Fibroblast of lung (primary cell): ENCODE measurements at places on chromosomes 12 and 14. TPM values are rescaled to one million over a fixed set of nuclear protein-coding genes. Genes with fewer than 3 reads are reported as not detected.
A peak's percentile ranks its signal among the peaks of the same experiment; 100 is the strongest.

CDKL1 gene
- 14.1 and 22.8 TPM in 2 replicates for total RNA-seq

GRCh38 chr12:92036771-92037453 is 108.7 kb downstream of the BTG1 start:
- no peak overlapping the region for H3K27ac ChIP-seq
- peak; percentile 86 for DNase-seq
- no peaks in the 10 kb centered on the region for H3K36me3 ChIP-seq

- H3K4me3 ChIP-seq, result no peak overlapping the region
- H3K36me3 ChIP-seq, result no peaks in the 10 kb centered on the region
- H3K4me1 ChIP-seq, result no peaks in the 10 kb centered on the region
- no peak overlapping the region for H3K27ac ChIP-seq
Observed at GRCh38 chr12:89540586-89540985, 14.7 kb upstream of the POC1B start.

DNA sequence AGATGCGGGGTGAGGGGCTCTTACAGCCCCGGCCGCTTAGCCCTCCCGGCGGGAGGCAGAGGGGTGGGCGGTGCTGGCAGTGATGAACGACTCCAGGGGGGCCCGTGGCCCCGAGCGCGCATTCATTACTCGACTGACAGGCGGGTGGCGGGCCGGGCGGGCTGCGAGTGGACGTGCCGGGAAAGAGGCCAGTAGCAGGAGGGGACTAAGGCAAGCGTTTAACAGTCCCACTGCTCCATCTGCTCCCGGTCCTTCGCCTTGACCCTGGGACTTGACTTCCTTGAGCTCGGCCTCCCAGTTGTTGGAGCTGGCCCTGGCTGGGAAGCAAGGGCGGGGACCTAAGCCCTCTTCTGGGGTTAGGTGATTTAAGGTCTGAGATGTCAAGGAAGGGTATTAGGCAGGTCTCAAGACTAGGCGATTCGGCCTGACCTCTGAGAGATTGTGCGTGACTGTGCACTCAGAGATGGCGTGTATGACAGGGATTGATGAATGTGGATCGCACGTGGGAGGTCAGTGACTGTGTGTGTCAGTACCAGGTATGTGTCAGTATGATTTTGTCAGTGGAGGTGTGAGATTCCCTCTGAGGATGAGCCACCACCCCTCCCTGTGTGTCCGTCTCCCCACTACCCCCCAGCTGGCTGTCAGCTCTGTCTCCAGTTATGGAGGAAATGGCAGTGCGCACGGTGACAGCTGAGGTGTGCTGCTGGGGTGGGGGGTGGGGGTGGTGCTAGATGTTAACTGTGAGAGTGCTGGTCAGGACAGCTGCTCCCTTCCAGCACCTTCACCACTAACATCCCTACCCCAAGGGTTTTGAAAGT is 3.6 kb upstream of the DNAJC22 start:
- H3K4me3 ChIP-seq, result peak overlapping the region; percentile 41
- H3K27ac ChIP-seq, result no peak overlapping the region
- peaks cover 25% of the 10 kb centered on the region for H3K4me1 ChIP-seq
- DNase-seq, result no peak
- no peaks in the 10 kb centered on the region for H3K36me3 ChIP-seq

SERPINA12 gene
- total RNA-seq, result not detected in 2 replicates

- no peaks in the 10 kb centered on the region for H3K27me3 ChIP-seq
- no peak overlapping the region for H3K27ac ChIP-seq
- no peaks in the 10 kb centered on the region for H3K36me3 ChIP-seq
- peak overlapping the region; percentile 65 for H3K4me3 ChIP-seq
- no peaks in the 10 kb centered on the region for H3K4me1 ChIP-seq
Observed at GRCh38 chr12:124994437-124994975, 1.1 kb downstream of the BRI3BP start.

TBC1D30 gene
- 0.26 and 0.66 TPM in 2 replicates for total RNA-seq

GRCh38 chr14:28770630-28771029 is 4.0 kb downstream of the FOXG1 start:
- no peak for DNase-seq
- H3K4me1 ChIP-seq, result no peaks in the 10 kb centered on the region
- no peaks in the 10 kb centered on the region for H3K36me3 ChIP-seq
- H3K27me3 ChIP-seq, result peaks cover 58% of the 10 kb centered on the region

GRCh38 chr14:90412058-90412457 is 15.2 kb downstream of the CALM1 start:
- H3K27ac ChIP-seq, result no peak overlapping the region
- H3K36me3 ChIP-seq, result no peaks in the 10 kb centered on the region
- no peaks in the 10 kb centered on the region for H3K27me3 ChIP-seq

DNA sequence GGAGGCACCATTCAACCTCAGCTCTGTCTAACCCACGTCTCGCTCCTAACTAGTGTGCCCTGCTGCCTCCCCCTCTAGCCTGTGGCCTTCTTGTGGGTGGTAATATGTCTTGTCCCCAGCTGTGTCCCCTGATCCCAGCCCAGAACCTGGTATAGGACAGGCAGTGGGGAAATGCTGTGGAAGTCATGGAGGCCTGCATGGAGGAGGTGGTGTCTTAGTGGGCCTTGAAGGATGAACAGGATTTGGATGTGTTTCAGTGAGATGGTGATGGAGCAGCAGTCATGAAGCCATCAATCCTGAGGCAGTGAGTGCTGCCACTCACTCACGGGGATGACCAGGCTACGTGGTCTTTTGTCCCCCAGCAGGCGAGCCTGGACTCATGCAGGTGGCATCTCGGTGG is 13.4 kb downstream of the PLBD2 start:
- no peaks in the 10 kb centered on the region for H3K4me1 ChIP-seq
- no peak for DNase-seq
- peaks cover 8% of the 10 kb centered on the region for H3K36me3 ChIP-seq
- no peak overlapping the region for H3K27ac ChIP-seq

ACSS3 gene
- total RNA-seq, result 32.9 and 47.4 TPM in 2 replicates

TC2N gene
- total RNA-seq, result 0.26 and 0.83 TPM in 2 replicates

DNA sequence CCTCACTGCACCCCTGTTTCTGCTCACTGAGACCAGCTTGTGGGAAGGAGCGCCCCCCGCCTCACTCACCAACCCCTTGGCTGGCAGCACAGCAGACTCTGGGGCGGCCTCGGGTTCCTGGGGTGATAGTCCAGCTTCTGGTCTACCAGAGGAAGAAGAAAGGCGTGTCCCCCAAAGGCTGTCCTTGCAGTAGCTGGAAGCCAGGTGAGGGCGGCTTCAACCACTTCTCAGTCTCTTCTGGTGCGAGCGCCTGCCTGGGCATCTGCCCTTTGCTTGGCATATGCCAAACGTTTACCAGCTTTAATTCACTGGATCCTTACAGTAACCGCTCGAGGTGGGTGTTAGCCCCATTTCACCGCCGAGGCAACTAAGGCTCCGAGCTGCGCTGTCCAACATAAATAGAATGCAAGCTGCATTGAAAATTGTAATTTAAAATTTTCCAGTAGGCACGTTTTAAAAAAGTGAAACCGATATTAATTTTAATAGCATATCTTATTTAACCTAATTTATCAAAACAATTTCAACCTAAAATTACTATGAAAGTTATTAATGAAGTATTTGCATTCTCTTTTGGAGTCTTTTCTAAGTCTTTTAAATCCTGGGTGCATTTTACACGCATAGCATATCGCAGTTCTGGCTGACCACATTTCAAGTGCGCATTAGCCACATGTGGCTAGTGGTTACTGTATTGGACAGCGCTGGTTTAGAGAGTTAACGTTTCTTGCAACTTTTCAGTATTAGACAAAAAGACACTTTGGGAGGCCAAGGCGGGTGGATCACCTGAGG is 872 bp downstream of the FAM177A1 start:
- peak overlapping the region; percentile 97 for H3K27ac ChIP-seq
- DNase-seq, result no peak
- peaks cover 2% of the 10 kb centered on the region for H3K4me1 ChIP-seq
- peak overlapping the region; percentile 97 for H3K4me3 ChIP-seq
- H3K27me3 ChIP-seq, result no peaks in the 10 kb centered on the region

DNA sequence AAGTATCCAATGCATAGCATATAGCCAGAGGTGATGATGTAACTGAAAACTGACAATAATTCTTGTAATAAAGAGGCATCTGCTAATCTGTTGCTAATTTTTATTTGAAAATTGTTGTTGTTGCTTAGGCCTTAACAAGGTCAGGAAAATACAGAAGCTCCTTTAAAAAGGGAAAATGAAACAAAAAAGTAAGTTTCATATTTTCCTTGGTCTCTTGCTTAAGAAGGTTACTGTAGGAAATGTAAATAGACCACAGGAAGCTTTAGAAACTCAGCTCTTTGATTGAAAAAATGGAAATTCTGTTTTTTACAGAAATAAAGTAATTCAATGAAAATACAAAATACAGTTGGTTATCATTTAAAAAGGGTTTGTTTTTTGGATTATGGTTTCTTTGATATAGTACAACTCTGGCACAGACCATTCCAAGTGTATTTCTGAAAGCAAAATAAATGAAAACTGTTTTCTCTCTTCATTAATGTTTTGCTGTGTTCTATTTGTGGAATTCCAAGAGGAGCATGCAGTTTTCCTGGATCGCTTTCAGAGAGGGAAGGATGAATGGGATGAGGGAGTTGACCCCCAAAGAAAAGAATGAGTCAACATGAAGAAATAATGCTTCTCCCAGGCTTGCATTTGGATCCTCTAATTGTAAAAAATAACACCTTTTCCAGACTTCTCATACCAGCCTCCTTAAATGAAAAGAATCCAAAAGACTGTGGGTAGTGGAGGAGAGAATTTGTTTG is 398.0 kb upstream of the FAR2 start:
- no peaks in the 10 kb centered on the region for H3K27me3 ChIP-seq
- H3K36me3 ChIP-seq, result no peaks in the 10 kb centered on the region
- DNase-seq, result no peak
- H3K4me1 ChIP-seq, result no peaks in the 10 kb centered on the region

DNA sequence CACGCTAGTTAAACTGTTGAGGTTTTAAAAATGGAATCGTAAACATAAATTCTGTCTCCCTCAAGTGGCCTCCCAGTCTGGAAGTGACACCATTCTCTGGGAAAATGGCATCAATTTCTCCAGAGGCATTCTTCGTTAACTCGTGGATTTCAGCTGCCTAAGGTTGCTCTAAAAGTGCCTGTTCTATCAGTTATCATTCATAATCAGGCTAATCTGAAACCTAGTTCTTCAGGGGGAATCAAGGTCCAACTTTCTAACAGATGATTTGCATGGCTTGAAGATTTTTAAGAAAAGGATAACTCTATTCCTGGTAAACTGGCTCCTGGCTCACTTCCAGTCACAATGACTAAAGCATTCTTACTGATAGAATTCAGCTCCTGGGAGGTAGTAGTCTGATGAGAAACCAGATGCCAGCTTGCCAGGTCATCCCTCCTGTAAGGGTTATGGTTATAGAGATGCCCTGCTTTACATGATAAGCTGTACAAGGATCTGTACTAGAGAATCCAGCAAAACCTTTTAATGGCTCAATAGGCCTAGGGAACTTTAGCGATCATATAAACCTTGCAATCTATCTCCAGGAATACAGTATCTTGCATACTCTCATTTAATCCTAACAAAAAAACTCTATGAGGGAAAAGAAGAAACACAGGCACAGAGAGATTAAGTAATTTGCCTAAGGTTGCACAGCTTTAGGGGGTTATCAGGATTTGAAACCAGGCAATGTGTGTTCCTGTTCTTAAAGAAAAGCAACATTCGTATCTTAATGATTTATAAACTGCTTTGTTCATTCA is 1.5 kb downstream of the L3HYPDH start:
- peak; percentile 95 for DNase-seq
- no peaks in the 10 kb centered on the region for H3K27me3 ChIP-seq
- peak overlapping the region; percentile 98 for H3K27ac ChIP-seq
- H3K4me1 ChIP-seq, result peaks cover 3% of the 10 kb centered on the region
- peak overlapping the region; percentile 80 for H3K4me3 ChIP-seq

OLR1 gene
- 0.26 and 1.2 TPM in 2 replicates for total RNA-seq

DNA sequence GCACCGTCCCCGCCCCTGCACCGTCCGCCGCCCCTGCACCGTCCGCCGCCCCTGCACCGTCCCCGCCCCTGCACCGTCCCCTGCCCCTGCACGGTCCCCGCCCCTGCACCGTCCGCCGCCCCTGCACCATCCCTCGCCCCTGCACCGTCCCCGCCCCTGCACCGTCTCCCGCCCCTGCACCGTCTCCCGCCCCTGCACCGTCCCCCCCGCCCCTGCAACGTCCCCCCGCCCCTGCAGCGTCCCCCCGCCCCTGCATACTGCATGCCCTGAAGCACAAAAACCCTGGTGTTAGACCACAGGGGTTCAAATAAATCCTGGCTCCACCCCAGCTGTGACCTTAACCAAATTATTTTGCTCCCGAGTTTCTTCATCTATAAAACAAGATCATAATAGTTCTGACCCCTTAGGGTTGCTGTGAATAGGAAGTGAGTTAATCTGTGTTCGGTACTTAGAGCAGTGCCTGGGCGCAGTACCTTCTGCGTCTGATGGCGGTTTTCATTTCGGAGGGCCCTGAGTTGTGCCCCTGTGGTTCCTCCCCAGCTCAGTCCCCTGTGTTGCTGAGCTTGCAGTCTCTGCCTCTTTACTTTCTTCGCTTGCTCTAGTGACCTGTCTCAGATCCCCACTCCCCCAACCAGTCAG is 38.1 kb downstream of the ESRRB start:
- no peak for DNase-seq
- H3K27me3 ChIP-seq, result peaks cover 3% of the 10 kb centered on the region
- H3K36me3 ChIP-seq, result no peaks in the 10 kb centered on the region
- no peak overlapping the region for H3K4me3 ChIP-seq

ACRBP gene
- total RNA-seq, result under 0.01 and 0.33 TPM in 2 replicates

ARG2 gene
- 2.3 and 8.4 TPM in 2 replicates for total RNA-seq

- H3K27me3 ChIP-seq, result no peaks in the 10 kb centered on the region
- peak; percentile 1 for DNase-seq
- no peak overlapping the region for H3K4me3 ChIP-seq
- no peaks in the 10 kb centered on the region for H3K4me1 ChIP-seq
- H3K36me3 ChIP-seq, result no peaks in the 10 kb centered on the region
Observed at GRCh38 chr12:75097003-75097402, 112.6 kb downstream of the KCNC2 start.

DNA sequence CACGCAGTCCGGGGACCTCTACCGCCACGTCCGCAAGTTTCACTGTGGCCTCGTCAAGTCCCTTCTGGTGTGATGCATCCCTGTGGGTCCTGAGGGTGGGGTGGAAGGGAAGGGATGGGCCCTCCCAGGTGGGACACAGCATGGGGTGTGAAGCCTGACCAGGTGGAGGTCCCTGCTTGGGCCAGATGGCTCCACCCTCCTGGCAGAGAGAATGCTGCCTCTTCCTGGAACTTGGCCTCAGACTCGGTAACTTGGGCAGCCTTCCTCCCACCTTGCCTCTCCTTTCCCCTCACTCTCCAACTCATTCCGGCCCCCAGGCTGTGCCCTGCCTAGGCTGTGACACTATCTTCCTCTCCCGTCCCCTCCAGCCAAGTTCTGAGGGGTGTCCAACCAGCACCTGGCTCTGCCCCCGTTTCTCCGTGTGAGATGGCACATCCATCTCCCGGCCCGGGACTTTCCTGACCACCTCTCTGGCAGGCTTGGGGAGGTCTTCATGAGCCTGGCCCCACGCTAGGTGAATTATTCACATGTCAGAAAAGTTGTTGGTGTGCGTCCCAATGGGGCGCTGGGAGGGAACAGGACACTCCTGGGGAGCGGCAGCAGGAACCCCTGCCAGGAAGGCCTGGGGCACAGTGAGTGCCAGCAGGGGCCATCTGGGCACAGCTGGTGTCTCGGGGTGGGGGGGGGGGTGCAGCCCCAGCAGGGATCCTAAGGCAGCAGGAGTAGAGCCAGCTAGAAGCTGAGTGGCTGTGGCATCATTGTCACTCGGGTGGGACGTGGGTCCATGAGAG is 1.7 kb downstream of the ZBTB42 start:
- no peak overlapping the region for H3K27ac ChIP-seq
- H3K27me3 ChIP-seq, result no peaks in the 10 kb centered on the region
- peaks cover 16% of the 10 kb centered on the region for H3K4me1 ChIP-seq
- DNase-seq, result no peak
- H3K4me3 ChIP-seq, result no peak overlapping the region
- no peaks in the 10 kb centered on the region for H3K36me3 ChIP-seq

CEBPE gene
- total RNA-seq, result not detected in 2 replicates

HHIPL1 gene
- 7.7 and 9.9 TPM in 2 replicates for total RNA-seq

- H3K27ac ChIP-seq, result peak overlapping the region; percentile 74
- H3K4me1 ChIP-seq, result peaks cover 11% of the 10 kb centered on the region
- no peak overlapping the region for H3K4me3 ChIP-seq
- H3K27me3 ChIP-seq, result no peaks in the 10 kb centered on the region
- peaks cover 5% of the 10 kb centered on the region for H3K36me3 ChIP-seq
- DNase-seq, result no peak
Observed at GRCh38 chr14:101973356-101973755, 9.0 kb downstream of the DYNC1H1 start.
